Inflammatory macrophage treated with lipopolysaccharide for 4 hours (primary cell): ENCODE measurements at places on chromosomes 7 and 10.

DNA sequence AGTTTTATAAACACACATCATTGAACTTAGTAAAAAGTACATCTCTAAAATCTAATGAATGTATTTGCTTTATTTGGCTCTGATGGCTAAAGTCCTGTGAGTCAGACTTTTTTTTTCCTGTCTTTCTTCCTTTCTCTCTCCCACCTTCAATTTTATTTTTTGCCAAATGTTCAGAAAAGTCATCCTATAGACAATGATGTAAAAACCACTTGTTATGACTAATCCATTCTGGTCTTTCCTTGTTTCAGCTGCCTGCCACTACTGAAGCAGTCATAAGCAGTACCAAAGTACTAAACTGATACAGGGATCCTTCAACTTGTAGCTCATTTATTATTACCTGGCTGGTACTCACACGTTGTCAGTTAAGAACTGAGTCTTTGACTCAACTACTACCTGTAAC is 23.9 kb downstream of the HECTD2 start:
- no peak for DNase-seq

- DNase-seq = no peak
Measured at GRCh38 chr10:93142534-93142933, 68.8 kb downstream of the CYP26A1 start.

- no peak for DNase-seq
Measured at GRCh38 chr10:18254086-18254485, 113.9 kb downstream of the CACNB2 start.

- DNase-seq = no peak
Measured at GRCh38 chr10:1257274-1257673, 201.1 kb downstream of the WDR37 start.

GRCh38 chr7:154861589-154861988 is 141.3 kb downstream of the PAXIP1 start:
- DNase-seq = no peak

DNA sequence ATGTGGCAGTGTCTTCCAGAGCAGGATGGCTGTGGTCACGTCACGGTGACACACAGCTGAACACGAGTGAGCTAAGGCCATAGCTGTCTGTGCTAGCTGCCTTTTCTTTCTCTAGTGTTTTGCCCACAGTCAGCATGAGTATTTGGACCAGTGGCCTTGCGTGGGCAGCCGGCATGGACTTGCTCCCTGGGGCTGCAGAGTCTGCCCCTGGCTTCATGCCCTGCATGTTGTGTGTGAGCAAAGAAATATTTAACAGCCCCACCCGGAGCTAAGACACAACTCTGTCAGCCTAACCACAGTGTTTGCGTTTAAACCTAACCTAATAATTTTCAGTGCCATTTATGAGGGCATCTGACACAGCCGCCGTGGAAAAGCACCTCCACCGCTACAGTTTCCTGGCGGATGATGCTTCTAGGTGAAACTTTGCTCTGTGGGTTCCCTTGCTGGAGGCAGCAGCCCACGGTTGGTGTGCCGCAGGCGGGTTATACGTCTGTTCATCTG is 14.6 kb downstream of the CHST12 start:
- DNase-seq = no peak

DNA sequence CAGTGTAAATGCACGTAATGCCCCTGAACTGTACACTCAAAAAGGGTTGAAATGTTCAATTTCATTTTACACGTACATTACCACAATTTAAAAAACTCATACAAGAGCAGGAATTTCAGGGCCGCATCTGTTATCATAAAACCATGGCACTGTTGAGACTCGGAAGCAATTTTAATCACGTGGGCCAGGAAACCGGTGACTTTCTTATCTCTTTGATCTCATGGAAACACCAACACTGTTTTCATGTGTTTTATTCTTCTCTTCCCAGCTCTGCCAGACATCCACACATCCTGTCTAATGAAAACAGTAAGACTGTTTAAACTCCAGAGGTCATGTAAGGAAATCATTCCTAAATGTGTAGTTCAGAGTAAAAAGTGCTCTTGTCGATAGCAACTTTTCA is 35.9 kb downstream of the PTPRE start:
- no peak for DNase-seq

DNA sequence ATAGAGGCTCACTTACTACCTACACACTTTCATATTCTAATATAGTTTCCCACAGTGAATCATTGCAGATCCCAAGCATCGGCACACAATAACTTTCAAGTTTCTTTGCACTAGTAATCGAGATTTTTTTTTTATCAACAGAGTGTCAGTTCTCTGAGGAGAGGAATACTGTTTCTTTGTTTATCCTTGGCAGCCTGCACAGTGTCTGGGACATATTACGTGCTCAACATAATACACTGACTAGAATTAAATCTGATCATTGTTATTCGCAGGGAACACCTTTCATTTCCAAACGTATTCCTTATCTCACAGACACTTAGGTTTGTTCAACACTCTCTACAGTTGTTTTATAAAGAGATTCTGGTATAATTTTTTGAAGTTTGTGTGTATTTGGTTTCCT is 95.3 kb downstream of the CACNA2D1 start:
- DNase-seq = no peak

DNA sequence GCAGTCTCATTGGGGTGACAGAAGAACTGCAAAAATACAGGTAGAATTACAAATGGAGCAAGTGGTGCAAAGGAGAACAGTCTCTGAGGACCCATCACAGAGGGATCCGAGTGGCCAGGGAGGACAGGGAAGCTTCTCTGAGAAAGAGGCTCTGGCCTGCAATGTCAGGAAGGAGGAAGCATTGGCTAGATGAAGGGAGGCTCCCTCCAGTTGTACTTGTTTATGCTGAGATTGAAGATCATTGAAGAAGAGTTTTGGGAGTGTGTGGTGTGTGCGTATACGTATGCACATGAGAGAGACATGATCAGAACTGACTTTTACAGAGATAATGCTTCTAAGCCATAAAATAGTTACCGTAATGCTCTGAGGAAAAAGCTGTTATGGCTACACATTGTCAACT is 274.7 kb upstream of the FZD8 start:
- DNase-seq = no peak

DNA sequence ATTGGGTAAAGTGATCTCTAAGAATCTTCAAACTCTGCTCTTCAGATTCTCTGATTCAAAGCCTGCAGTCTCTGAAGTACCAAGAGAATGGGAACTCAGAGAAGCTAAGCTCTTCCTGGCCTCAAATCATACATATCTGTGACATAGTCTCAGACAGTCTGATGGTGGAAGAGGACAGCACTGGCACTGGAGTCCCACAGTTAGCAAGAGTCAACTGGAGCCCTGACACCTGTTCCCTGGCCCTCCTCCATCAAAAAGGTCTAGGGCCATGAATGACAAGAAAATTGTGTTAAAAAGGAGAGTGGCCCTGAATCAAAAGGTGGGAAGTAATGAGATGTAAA is 37.7 kb downstream of the PRSS2 start:
- DNase-seq = no peak

DNA sequence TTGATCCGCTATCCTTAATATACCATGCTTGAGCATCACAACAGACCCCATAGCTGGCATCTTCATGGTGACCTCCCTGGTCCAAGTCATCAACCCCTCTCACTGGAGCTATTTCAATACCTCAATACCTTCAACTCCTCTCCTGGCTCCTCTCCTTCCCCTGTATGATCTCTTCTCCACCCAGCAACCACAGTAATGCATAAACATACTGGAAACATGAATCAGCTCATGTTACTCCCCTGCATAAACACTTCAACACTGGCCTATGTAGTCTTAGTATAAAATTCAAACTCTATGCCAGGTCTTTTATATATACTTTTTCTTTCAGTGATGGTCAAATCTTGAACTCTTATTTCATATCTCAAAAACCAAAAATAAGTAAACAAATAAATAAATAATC is 31.8 kb upstream of the TMEM273 start:
- DNase-seq = no peak

DNA sequence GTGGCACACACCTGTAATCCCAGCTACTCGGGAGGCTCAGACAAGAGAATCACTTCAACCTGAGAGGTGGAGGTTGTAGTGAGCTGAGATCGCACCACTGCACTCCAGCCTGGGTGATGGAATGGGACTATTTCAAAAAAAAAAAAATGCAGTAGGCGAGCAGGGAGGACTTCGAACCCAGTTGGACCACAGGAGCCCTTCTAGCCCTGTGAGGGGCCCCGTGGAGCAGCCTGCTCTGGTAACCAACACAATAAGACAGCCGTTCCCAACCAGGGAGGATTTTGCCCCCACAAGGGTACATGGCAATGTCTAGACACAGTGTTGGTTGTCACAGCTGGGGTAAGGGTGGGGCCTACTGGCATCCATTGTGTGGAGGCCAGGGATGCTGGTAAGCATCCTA is 63.9 kb upstream of the BTBD16 start:
- no peak for DNase-seq

- no peak for DNase-seq
Measured at GRCh38 chr7:1024876-1025742, 19.2 kb upstream of the GPR146 start.

DNA sequence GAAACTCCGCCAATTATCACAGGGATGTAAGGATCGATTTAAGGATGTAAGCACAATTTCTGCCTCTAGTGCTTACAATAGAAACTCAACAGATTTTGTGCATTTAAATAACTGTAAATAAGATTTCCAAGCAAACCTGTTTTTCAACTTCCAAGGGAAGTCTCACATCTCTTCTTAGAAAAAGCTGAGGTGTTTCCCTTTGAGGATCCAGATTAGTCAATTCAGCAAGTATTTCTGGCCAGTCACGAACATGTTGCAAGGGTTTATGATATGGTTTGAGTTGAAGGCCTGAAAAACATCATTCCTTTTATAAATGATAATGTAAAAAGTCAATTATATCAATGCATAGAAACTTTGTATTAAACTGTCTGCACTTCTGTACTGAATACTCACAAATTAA is 23.9 kb downstream of the KRIT1 start:
- DNase-seq = no peak

- DNase-seq = no peak
Measured at GRCh38 chr7:42832667-42833066, 79.2 kb downstream of the C7orf25 start.

GRCh38 chr7:29095631-29096445 is 50.5 kb downstream of the CPVL start:
- DNase-seq = no peak

DNA sequence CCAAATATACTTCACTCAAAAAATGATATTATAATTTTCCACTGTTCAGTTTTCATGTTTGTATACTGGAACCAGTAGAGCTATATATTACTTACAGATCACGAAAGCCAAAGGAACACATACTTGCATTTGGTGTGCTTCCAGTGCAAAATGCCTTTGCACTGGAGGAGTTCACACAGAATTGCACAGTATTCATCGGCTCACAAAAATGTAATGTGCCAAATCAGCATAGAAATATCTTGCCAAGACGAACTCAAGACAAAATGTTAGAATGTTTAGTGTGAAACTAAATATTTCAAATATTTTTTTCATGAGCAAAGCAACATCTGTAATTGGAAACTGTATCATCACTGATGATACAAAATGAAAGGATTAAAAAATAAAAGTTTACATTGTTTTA is 646.2 kb upstream of the SEMA3D start:
- no peak for DNase-seq

DNA sequence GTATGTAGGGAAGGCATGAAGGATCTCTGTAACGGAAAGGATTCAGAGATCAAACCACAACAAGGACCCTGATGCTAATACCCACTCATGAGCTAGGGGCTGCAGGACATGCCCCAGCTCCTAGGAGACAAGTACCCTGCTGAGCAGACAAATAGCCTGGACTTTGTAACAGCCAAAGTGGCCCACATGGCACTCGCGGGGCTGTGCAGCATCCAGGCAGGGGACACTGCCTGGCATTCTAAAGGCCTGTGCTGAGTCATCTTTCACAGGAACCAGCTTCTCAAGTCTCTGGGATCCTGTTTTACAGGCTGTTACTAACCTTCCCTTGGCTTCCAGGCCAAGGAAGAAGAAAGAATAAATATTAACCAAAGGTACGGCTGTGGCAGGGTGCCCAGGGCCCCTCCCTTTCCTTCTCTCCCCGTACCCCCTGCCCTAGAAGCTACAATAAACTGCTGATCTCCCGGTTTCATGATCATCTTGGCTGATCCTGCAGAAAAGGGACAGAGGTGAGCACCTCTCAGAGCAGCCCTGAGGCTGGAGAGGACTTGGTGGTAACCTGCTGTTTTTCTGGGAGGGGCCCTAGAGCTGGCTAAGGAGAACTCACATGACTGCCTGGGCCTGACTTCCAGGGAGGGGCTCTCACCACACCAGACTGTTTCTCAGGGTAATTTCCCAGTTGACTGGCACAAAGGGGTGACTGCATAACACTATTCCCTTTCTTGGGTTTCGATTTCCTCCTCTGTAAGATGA is 4.2 kb upstream of the RPEL1 start:
- DNase-seq = peak; percentile 98

DNA sequence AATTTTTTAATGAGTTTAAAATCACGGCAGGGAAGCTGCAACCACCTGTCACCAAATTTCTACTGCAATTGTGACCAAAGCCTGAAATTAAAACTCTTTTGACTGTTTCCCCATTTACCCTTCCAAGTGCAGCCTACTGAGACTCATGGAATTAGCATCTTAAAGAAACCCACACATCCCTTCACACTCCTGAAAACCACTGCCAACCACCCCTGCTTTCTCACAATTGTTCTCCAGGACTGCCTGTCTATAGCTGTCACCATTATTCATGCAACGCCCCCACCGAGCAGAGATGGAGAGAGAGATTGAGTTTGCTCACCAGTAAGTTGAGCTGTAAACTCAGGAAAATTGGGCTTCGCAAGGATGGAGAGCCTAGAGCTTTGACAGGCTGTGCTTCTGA is 383.8 kb upstream of the SORCS1 start:
- DNase-seq = no peak

DNA sequence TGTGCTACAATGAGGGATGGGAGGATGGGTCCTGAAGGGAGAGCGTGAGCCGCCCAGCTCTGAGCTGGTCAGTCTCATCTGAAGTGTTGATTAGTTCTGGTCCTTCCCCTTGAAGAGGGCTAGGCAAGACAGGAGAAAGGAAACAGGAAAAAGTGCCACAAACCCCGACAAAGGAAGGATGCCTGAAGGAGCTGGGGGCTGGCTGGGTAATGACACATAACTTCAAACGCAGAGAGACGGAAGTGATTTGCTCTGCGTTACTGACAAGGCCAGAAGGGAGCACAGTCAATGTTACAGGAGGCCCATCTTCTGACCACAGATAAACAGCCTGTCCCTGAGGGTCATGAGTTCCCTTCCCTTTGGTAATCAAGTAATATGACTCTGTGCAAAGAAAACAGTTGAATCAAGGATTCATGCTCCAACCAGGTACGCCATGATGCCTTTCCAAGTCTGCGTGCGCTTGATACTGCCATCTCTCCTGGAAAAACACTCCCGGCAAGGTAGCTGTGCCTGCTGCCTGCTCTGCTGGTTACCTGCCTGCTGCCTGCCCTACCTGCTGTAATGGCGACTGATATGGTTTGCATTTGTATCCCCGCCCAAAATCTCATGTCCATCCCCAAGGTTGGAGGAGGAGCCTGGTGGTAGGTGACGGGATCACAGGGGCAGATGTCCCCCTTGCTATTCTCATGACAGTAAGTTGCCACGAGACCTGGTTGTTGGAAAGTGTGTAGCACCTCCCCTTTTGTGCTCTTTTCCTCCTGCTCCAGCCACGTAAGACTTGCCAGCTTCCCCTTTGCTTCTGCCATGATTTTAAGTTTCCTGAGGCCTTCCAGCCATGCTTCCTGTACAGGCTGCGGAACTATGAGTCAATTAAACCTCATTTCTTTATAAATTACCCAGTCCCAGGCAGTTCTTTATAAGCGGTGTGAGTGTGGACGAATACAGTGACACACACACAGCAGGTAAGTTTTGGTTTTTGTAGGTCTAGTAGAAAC is 57.9 kb downstream of the GRB10 start:
- DNase-seq = no peak

- no peak for DNase-seq
Measured at GRCh38 chr7:21960922-21961321, 15.2 kb upstream of the CDCA7L start.

- no peak for DNase-seq
Measured at GRCh38 chr7:155844526-155844925, 32.3 kb upstream of the SHH start.
